ENCODE measurements at places on chromosomes 5 and 9.

DNA sequence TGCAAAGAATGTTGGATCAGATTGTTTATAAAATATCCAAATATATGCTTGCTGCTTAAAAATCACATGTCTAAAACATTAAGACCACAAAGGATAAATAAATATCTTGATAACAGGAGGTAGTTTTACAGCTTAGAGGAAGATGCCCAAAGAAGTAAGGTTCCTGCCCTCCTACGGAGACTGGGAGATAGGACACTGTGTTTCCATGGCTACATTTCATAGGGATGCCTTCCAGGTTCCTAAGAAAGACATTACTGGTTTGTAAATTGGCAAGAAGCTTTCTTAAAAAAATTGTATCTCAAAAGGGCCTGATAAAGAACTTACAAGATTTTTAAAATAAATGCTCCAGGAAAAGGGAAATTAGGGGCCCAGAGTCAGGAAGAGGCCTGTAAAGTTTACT lies 437.2 kb downstream of the HINT1 start:
- no peak for DNase-seq

- no peak for DNase-seq
Observed at GRCh38 chr9:84293001-84293798, 47.4 kb downstream of the SLC28A3 start.

GRCh38 chr5:144487761-144488160 lies 317.1 kb downstream of the KCTD16 start:
- DNase-seq = no peak

- DNase-seq = no peak
Observed at GRCh38 chr5:6758236-6758635, 45.0 kb downstream of the TENT4A start.

DNA sequence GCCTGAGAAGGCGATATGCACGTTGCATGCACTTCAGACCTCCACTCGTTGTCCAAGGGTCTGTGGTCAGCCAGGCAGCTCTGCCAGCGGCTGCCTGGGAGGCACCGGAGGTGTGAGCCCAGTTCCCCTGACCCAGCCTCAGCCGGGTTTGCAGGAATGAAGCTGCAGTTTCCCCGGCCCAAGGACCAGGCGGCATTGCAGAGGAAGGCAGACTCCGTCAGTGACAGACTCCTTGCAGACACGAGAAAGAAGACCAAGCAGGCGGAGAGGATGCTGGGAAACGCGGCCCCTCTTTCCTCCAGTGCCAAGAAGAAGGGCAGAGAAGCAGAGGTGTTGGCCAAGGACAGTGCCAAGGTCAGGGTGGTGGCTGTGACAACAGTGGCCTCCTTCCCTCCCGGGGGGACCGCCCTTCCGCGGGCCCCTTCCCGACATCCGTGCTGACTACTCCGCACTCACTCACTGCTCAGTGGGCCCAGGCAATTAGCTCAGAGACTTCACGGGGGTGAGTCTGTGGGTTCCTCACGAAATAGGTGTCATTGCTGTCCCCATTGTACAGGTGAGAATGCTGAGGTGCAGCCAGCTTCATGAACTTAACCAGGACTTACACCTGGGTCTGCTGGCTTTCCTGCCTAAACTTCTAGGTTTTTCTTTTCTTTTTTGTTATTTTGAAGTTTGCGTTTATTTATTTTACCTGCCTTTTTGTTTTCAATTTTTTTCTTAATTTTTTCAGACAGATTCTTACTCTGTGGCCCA lies 10.8 kb upstream of the AIF1L start:
- DNase-seq = no peak

DNA sequence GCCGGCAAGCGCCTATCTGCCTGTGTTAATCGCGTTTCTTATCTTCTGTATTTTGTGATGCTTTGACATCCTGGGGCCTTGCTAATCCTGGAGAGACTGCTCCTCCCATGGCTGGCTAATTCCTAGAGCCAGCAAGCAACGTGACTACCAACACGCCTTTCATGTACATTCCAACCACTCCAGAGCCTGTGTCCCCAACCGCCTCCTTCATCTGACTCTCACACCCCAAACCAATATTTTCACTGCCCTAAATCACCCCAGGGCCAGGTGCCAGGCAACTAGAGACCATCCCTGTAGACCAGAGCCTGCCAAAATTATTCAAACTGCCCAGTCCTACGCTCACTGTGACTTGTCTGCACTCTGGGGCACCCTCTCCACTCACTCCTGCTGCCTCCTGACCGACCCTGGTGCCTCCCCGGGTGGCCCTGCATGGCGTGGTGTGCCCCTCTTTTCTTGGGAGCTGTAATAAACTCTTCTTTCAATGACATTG lies 50.5 kb upstream of the COL5A1 start:
- no peak for DNase-seq

DNA sequence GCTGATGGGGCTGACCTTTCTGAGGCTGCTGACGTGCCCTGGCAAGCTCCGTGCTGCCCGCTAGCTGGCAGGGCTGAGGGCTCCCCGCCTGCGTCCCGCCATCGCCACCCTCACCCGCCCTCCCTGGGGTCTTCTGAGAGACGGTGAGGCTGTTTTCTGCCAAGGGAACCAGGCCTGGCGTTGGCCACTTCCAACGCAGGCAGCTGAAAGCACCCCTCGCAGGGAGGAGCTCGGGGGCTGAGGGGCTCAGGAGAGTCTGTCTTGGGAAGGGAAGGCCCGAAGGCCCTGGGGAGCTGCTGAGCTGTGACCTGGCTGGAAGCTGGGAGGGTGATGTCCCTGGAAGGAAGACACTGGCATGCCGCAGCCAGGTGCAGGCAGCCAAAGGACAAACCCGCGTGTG lies 9.8 kb upstream of the TMEM250 start:
- no peak for DNase-seq

DNA sequence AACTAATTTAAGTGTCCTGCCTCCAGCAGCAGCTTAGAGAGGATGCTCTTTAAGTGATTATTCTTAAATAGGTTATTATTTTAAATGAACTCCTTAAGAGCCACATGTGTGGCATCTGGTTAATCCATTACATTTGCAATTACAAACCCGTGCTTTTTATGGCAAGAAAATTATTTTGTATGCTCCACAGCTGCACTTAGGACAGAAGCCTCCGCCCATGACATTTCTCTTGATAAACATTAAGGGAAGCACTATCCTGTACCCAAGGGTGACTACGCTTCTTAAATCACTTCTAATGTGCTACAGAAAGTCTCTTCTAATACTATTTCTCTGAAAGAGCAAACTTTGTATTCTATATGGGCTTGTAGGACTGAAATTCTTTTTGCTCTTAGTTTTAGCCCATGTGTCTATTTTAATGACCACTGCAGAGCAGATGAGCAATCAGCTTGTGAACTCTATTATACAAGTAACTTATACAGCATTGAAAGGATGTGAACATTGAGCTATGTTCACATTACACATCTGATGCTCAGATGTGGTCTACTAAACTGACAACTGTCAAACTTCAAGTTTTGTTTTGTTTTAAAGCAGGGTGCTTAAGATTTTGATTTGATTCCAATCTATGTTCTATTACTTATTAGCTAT lies 223.4 kb downstream of the COX7C start:
- DNase-seq = no peak

DNA sequence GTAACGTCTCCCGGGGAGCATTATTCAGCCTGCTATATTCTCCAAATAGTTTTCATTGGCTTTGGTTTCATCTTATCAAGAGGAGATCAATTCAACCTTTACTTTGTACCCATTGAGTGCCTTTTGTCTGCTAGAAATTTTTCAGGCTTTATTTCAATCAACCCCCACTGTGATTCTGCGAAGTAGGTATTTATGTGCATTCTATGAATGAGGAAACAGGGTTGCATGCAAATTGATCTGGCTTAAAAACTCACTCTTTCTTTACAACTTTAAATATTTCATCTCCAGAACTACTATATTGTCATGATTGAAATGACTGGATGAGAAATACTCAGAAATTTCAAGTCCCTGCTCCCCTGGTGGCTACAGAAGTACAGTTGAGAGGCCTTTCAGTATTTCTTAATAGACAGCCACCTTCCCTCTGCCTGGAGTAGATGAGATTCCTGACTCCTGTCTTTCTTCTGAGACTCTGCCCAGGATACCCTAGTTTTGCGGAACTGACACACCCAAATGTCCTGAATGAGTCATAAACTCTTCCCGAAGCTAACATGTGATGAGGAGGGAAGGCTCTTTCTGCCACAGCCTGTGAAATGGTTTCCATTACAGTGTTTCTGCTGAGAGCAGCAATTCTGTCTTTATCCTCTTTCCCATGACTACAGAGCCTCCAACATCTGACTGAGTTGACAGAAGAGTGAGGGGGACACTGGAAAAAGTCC lies 52.6 kb upstream of the TNC start:
- DNase-seq = no peak

All from NT2/D1 (cell line).